GM04503 (cell line): ENCODE measurements at places on chromosomes 2 and 18.
A peak's percentile ranks its signal among the peaks of the same experiment; 100 is the strongest.

DNA sequence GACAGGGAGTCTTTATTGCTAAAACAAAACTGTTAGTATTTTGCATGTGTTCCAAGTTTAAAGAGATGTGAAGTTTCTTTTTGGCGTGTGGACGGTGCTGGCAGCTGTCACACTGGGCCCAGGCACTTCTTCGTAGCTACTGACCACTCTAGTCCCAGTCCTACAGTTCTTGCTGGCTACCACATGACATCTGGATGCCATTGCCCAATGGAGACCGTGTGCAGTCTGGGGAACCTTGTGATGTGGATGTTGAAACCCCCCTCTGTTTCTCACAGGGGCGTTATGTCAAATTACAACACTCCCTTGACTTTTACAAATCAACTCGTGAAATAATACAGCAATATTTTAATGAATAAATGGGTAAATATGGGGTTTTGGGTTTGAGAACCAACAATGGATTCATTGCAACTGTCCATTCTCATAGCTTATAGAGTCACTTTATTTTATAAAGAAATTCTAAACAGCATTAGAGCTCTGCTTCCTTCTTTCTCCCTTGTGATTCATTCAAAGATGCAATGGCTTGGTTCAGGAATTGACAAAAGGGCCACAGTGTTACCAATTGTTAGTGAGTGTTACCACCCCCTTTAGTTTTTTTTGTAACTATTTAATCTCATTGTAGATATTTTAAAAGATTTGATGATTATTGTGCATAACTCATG is 1.2 kb downstream of the GPD2 start:
- DNase-seq: no peak

DNA sequence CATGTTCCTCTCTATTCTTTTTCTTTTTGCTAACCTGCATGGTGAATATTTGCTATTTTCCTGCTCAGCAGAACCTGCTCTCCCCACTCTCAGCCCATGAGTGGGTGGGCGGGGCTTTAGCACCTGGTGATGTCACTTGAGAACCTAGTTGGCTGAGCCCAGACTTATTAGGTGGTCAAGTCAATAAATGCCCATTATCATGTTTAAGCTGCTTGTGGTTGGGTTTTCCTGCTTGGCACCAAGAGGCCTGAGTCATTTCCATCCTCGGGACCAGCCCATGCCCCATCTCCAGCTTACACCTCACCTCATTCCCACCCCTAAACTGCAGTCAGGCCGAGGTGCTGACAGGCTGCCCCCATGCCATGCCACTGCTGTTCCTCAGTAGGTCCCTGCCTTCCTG is 226.6 kb downstream of the ANKRD30B start:
- no peak for DNase-seq

DNA sequence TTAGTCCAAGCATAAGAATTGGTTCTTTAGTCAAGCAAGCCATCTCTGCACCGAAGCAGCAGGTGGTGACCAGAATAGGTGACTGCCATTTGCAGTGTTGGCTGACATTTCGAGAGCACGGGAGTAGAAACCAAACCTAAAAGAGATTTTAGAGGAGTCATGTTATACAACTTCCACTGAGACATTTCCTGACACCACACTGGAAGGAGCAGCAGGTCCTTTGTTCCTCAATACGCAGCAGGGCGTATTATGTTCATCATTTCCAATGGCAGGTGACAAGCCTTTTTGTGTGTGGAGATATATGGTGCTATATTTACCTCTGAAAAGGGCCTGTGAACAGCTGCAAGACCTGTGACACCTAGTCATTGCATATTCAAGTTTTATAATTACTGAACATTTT is 418.8 kb upstream of the NETO1 start:
- no peak for DNase-seq

- no peak for DNase-seq
Observed at GRCh38 chr2:182949572-182950189, 83.2 kb upstream of the FRZB start.

DNA sequence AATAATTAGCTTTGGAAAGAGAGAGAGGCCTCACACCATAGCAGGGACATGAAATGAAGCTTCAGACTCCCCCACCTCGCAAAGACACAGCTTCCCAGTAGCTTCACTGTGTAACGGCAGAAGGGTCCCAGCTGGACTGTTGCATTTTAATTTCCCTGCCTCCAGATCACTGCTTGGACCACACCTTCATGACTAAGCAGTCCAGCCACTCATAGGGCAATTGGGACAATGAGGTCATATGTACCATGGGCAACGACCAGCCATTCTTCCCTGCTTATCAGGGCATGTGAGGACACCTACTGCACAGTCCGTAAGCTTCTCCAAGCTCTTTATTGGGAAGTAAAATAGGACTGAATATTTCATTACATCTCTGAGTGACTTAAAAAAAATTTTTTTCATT is 183.0 kb downstream of the MREG start:
- peak; percentile 39 for DNase-seq

- DNase-seq: no peak
Observed at GRCh38 chr2:99422599-99422998, 67.2 kb downstream of the REV1 start.
